PC-9 (cell line): ENCODE measurements at places on chromosomes 16 and 17.

DNA sequence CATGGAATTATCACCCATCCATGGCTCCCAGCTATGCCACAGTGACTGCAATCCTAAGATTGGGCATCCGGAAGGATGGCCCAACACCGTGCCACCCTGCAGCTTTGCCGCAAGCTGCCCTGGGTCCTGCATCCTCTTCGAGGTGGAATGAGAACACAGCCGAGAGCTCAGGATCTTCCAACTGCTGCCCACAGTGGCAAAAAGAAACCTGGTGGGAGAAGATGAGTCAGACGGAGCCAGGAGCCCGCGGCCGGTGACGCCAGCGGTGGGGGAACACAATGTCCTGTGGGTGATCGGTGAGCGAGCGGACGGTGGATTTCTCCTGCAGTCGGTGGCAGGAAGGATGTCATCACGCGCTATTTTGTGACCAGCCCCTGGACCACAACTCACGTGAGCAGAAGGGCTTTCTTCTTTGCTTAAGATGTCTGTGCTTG lies 20.1 kb downstream of the CD7 start:
- peak; percentile 56 for DNase-seq

DNA sequence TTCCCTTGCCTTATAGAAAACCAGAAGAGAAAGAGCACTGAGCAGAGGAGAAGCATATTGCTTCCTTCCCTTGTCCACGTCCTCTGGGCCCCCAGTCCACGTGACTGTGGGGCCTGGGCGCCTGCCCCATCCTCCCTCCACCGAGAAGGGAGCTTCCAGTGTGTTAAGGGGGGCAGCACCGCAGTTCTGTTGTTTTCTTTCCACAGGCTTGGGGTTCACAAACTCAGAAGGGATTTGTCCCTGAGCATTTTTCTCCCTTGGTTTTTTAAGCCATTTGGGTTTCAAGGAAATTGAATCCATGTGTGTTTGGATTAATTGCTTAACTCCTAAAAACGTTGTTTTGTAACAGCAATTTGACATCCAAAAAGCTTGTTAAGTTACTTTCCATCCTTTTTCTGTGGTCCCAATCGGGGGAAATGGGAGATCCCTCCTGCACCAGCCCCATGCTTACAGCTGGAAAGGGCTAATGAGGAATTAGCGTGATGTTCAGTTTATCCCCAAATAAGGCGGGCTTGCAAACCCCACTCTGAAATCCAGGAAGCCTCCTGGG lies 347.5 kb upstream of the TNRC6C start:
- no peak for DNase-seq

DNA sequence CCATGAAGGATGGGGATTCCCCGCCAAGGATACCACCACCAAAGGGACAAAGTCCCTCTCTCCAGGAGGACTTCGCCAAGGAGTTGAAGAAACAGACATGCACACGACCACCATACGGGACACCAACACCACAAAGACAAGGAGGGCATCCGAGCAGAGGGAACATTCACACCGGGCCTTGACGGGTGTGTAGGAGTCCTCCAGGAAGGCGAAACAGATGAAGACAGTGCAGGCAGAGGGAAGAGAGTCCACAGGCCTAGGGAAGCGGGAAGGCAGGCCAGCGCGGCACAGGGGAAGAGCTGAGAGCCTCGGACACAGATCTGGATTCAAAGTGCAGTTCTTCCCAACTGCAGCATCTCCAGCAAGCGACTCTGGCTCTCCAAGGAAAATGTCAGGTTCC lies 10.8 kb downstream of the COTL1 start:
- no peak for DNase-seq

GRCh38 chr16:24499193-24499814 lies 40.1 kb upstream of the RBBP6 start:
- DNase-seq, result no peak

DNA sequence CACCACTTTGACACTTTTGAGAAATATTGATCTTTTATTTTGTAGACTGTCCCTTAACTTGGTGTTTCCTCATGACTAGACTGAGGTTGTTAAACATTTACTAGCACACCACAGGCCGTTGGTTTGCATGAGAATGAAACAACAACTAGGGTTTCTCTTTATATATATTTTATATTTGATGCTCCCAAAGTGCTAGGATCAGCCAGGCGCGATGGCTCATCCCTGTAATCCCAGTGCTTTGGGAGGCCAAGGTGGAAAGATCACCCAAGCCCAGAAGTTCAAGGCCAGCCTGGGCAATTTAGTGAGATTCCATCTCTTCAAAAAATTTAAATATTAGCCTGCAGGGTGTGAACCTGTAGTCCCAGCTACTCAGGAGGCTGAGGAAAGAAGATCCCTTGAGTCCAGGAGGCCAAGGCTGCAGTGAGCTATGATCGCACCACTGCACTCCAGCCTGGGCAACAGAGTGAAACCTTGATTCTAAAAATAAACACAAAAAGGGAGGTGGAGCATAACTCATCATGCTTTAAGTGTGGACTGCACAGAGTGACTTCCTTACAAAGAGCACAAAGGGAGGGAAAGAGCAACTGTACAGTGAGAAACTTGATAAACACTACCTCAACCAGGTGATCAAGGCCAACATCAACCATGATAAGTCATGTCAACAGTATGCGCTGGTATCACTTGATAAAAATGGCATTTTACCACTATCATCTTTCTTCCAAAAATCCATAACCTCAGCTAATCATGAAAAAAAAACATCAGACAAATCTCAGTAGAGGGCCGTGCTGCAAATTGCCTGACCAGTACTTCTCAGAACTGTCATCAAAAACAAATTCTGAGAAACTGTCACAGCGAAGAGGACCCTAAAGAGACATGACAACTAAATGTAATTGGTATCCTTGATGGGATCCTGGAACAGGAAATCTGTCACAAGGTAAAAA lies 72.8 kb upstream of the ATF7IP2 start:
- no peak for DNase-seq

GRCh38 chr17:35088356-35088880 lies 24.9 kb upstream of the RFFL start:
- peak; percentile 31 for DNase-seq

- DNase-seq, result no peak
These were observed 45.5 kb downstream of the PRKCA start for GRCh38 chr17:66347661-66348514.

DNA sequence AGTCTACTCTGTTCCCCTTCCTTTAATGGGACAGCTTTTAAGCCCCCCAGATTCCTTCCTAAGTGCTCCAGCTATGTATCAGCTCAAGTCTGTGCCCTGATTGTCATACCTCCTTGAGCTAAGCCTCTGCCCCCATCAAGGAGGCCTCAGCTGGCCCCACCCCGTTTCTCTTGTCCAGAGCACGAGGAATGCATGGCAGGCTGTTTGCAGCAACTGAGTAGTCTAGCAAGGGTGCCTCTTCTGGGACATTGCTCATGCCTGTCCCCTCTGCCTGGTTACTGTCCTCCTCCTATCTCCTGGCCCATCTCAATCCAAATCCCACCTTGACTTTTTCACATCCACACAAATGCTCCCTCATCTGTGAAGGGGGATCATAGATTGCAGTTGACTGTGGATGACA lies 27.8 kb upstream of the TMEM220 start:
- no peak for DNase-seq

- DNase-seq, result no peak
These were observed 91.5 kb downstream of the NPIPB11 start for GRCh38 chr16:29315046-29315445.

DNA sequence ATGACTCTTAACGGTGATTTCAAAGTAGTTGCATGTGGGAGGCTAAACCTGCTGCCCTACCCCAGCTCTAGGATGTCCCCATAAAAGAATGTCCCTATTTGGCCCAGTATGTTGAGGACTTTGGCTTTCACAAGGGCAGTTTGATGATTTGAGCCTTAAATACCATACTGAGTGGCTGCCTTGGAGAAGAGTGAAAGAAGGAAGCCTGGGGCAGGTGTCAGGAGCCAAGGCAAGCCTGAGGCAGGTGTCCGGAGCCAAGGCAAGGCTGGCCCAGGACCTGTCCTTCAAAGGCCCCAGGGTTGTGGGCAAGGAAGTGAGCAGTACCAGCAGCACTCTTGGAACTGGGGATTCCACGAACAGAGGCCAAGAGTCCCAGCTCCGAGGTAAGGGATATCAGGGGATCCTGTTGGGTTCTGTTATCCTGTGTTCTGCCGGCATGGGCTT lies 18.6 kb downstream of the ST6GALNAC2 start:
- no peak for DNase-seq

DNA sequence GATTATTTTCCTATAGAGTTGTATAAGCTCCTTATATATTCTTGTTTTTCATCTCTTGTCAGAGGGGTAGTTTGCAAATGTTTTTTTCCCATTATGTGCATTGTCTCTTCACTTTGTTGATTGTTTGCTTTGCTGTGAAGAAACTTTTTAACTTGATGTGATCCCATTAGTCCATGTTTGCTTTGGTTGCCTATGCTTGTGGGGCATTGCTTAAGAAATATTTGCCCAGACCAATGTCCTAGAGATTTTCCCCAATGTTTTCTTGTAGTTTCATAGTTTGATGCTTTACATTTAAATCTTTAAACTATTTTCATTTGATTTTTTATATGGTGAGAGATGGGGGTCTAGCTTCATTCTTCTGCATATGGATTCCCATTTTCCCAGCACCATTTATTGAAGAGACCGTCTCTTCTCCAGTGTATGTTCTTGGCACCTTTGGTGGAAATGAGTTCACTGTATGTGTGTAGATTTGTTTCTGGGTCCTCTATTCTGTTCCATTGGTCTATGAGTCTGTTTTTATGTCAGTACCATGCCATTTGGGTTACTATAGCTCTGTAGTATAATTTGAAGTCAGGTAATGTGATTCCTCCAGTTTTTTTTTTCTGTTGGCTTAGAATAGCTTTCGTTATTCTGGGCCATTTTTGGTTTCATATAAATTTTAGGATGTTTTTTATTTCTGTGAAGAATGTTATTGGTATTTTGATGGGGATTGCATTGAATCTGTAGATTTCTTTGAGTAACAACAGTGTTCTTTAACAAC lies 165.8 kb downstream of the ABCA8 start:
- DNase-seq, result no peak

DNA sequence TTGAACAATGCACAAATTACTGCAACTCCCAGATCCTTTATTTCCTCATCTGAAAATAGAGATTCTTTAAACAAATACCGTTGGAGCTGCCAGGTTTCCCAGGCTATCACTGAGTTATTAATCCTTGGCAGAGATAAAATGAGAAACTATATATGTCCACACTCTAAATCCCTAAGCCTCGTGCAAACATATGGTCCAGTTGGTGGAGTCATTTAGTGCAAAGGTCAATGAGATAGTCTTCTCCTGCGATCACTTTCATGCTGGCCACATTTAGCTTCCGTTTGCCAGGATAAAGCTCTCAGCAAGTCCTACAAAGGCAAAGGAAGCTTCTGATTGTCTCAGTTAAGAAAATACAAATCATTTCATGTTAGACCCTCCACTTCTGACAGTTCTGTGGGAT lies 11.0 kb downstream of the GRIN2A start:
- DNase-seq, result no peak

- DNase-seq, result peak; percentile 76
These were observed 20.4 kb upstream of the SLC38A8 start for GRCh38 chr16:84062734-84063640.

- no peak for DNase-seq
These were observed 357.9 kb upstream of the ZFHX3 start for GRCh38 chr16:73405851-73406250.

GRCh38 chr17:66975188-66975587 lies 10.7 kb downstream of the CACNG4 start:
- DNase-seq, result no peak

GRCh38 chr16:4626396-4626795 lies 1.8 kb downstream of the MGRN1 start:
- DNase-seq, result no peak

GRCh38 chr17:46976626-46977270 lies 2.3 kb downstream of the RPRML start:
- peak; percentile 76 for DNase-seq

DNA sequence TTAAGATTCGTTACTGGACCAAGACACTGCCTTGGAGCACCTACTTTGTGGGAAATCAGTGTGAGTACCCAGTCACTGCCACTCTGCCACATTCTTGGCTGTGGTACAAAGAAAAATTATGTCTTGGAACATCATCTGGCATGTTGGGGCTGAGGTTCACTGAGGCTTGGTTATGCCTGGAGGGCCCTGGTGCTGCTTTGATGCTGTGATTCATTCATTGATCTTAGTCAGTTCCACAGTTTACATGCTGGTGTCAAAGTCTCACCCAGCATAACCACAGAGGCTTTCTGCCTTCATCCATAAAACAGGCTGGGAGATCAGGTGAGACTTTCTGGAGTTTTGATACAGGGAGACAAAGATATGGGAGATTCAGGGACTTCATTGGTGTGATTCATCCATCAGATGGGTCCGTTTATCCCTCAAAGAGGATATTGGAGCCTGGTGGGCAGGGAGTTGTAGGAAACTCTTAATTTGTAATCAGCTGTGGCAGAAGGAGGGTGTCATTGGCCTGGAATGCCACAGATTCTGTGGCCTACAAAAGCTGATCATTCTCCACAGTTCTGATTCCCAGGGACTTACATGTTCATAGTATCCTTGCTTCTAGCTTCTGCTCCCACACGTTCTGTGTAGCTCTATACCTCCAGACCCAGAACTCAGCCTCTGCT lies 322.5 kb downstream of the PMP22 start:
- DNase-seq, result no peak

GRCh38 chr16:51880776-51881175 lies 666.2 kb downstream of the TOX3 start:
- DNase-seq, result peak; percentile 37

DNA sequence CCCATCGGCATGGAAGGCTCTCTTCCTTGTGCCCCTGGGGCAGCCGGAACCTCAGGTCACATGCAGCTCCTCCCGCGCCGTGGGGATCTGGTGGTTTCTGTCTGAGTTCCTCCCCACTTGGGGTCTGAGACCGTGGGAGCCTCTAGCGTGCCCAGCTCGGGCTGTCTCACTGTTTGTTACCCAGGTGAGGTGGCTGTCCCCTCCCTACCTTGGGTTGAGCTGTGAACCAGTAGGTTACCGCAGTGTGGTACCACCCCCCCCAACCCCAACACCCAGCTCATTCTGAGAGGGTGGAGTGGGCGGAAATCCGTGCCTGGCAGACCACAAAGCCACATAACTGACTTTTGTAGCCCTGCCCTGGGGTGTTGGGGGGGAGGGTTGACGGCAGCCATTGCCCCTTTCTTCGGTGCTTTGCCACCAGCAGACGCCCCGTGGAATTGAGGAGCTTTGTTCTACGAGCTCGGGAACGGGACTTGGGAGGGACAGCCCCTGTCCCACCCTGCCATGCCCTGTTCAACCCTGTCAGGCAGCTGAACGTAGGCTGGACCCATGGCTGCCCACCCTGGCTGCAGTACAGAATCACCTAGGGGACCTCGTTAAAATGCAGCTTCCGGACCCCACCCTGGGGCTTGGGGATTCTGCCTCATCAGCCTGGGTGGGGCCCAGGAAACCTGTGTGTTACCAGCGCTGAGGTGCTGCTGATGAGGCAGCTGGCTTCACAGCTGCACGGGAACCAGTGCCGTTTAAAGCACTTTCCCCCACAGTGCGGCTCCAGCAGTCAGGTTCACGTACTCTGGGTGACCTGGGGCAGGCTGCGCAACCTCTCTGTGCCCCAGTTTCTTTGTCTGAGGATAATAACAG lies 18.5 kb downstream of the RAP1GAP2 start:
- DNase-seq, result peak; percentile 35

GRCh38 chr17:36674278-36674650 lies 72.9 kb downstream of the MRM1 start:
- DNase-seq, result no peak

GRCh38 chr17:17785407-17785806 lies 51.4 kb downstream of the SREBF1 start:
- DNase-seq, result no peak
